ENCODE measurements at places on chromosomes 3 and 15.

DNA sequence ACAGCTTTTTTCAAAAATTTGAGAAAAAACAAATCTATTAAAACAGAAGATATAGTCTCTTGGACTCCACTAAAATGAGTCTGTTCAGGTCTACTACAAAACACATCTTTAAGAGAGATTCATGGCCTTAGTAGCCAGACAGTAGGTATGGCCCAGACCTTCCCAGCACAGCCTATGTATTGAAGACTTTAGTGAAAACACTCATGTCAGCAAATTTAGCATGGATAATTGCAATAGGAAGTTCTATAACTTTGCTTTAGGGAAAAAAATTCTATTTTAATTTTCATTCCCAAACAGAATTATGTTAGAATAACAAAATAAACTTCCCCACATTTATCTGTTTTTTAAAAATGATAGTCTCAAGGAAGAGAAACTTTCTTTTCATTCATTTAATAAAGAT lies 976.6 kb downstream of the FHIT start:
- no peak overlapping the region for H3K27ac ChIP-seq
- peaks cover 1% of the 10 kb centered on the region for H3K36me3 ChIP-seq
- no peaks in the 10 kb centered on the region for H3K27me3 ChIP-seq
- no peak for DNase-seq
- no peaks in the 10 kb centered on the region for H3K4me1 ChIP-seq

GRCh38 chr3:128289534-128289933 lies 136.3 kb downstream of the EEFSEC start:
- H3K27me3 ChIP-seq, result no peaks in the 10 kb centered on the region
- no peak for DNase-seq
- peaks cover 3% of the 10 kb centered on the region for H3K36me3 ChIP-seq
- peaks cover 22% of the 10 kb centered on the region for H3K4me1 ChIP-seq
- peak overlapping the region; percentile 6 for H3K27ac ChIP-seq
- H3K4me3 ChIP-seq, result no peak overlapping the region

DNA sequence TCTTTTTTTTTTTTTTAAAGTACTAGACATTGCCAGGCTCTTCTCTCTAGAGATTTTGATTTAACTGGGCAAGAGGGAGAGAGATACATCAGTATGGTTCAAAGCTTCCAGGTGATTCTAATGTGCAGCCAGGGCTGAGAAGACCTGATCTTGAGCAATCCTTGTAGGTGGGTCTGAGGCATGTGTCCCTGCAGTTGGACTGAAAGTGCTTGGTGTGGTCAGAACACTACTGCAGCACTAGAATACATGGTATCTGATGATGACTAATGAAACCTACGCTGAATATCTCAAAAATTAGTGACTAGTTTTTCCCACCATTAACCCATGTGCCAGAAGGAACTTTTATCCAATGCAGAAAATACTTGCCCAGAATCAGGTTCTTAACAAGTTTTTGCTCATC lies 34.4 kb upstream of the MYO5C start:
- peaks cover 10% of the 10 kb centered on the region for H3K4me1 ChIP-seq
- peaks cover 44% of the 10 kb centered on the region for H3K36me3 ChIP-seq
- no peak for DNase-seq

DNA sequence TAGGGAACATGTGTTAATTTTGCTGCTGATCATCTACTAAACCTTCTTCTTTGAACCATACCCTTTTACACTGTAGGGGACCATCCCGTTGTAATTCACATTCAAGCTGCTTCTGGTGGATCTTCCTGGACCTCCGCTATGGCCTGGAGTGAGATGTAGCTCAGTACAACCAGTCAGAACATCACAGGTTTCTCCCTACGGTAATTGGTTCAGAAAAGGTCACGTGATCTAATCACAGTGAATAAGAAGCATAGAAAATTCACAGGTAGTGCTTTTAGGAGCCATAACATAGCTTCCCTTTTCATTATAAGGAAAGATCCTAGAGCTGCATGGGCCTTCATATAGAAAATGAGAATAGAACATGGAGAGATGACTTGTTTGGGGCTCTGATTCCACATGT lies 320.8 kb upstream of the PDZRN3 start:
- no peaks in the 10 kb centered on the region for H3K36me3 ChIP-seq
- H3K27ac ChIP-seq, result no peak overlapping the region
- no peak overlapping the region for H3K4me3 ChIP-seq
- no peak for DNase-seq
- H3K4me1 ChIP-seq, result no peaks in the 10 kb centered on the region

DNA sequence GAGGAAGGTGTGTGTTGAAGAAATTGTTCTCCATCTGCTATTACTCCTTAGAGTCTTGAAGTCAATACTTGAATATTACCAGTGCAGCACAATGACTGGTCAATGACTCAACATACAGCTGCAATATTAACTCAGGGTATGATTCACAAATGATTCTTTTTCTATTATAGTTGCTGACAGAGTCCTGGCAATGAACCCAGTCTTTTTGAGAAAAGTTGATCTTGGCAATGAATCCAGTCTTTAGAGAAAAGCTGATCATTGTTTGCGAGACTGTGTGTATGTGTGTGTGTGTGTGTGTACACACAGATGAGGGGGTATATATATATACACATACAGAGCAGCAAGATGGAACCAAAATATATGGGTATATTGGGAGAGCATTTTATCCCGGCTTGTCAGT lies 315.1 kb downstream of the ZNF385D start:
- H3K4me3 ChIP-seq, result no peak overlapping the region
- DNase-seq, result no peak
- no peaks in the 10 kb centered on the region for H3K27me3 ChIP-seq
- H3K27ac ChIP-seq, result no peak overlapping the region
- no peaks in the 10 kb centered on the region for H3K36me3 ChIP-seq
- no peaks in the 10 kb centered on the region for H3K4me1 ChIP-seq

DNA sequence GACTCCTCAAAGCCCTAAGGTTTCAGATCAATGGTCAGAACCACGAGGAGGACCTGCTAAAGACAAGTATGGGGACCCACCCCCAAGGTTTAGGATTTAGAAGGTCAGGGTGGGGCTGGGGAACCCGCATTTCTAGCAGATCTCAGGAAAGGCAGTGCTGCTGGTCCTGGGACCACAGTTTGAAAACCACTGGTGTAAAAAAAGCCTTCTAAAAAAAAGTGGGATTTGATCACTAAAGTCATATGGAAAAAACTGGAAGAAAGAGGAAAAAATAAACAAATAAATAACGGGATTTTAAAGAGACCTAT lies 832 bp downstream of the SLC41A3 start:
- H3K27me3 ChIP-seq, result no peaks in the 10 kb centered on the region
- H3K27ac ChIP-seq, result peak overlapping the region; percentile 93
- DNase-seq, result no peak
- peak overlapping the region; percentile 91 for H3K4me3 ChIP-seq

GRCh38 chr3:115828401-115828800 lies 205.1 kb downstream of the GAP43 start:
- H3K27me3 ChIP-seq, result peaks cover 50% of the 10 kb centered on the region
- DNase-seq, result no peak
- no peak overlapping the region for H3K4me3 ChIP-seq

GRCh38 chr15:94324117-94324826 lies 92.9 kb downstream of the MCTP2 start:
- H3K36me3 ChIP-seq, result peaks cover 12% of the 10 kb centered on the region
- no peaks in the 10 kb centered on the region for H3K27me3 ChIP-seq

DNA sequence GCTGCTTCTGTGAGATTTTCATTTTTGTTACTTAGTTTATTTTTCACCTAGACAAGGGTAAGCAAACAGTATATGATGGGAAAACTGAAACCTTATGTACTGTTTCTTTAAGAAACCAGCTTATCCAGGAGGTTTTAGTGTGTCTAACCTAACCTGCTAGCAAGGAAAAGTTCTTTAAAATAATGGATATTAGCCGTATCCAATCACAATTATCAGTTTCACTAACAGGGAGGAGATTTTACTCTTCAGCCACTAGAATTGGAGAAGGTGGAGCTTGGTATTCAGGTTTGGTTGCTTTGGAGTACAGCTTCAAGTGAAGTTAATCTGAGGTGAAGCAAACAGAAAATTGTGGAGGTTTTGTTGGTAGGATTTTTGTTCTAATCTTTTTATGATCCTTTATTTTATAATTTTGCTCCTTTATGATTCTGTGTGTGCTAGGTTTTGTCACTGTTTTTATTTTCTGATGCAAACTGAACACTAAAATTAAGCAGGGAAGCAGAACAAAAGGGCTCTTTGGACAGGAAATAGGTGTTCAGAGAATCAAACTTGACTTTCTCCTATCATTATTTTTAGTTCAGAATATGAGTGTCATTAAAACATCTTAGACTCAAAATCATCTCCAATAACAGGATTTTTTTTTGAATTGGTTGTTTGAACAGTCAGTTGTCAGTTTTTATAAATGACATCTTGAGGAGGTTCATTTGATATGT lies 13.0 kb downstream of the ZFAND6 start:
- no peaks in the 10 kb centered on the region for H3K27me3 ChIP-seq
- peaks cover 2% of the 10 kb centered on the region for H3K36me3 ChIP-seq
- no peak for DNase-seq
- peak overlapping the region; percentile 48 for H3K4me3 ChIP-seq
- H3K27ac ChIP-seq, result no peak overlapping the region

- no peak overlapping the region for H3K4me3 ChIP-seq
- H3K27ac ChIP-seq, result no peak overlapping the region
- no peaks in the 10 kb centered on the region for H3K36me3 ChIP-seq
- no peak for DNase-seq
Observed at GRCh38 chr3:145483992-145484391, 677.0 kb downstream of the PLOD2 start.

DNA sequence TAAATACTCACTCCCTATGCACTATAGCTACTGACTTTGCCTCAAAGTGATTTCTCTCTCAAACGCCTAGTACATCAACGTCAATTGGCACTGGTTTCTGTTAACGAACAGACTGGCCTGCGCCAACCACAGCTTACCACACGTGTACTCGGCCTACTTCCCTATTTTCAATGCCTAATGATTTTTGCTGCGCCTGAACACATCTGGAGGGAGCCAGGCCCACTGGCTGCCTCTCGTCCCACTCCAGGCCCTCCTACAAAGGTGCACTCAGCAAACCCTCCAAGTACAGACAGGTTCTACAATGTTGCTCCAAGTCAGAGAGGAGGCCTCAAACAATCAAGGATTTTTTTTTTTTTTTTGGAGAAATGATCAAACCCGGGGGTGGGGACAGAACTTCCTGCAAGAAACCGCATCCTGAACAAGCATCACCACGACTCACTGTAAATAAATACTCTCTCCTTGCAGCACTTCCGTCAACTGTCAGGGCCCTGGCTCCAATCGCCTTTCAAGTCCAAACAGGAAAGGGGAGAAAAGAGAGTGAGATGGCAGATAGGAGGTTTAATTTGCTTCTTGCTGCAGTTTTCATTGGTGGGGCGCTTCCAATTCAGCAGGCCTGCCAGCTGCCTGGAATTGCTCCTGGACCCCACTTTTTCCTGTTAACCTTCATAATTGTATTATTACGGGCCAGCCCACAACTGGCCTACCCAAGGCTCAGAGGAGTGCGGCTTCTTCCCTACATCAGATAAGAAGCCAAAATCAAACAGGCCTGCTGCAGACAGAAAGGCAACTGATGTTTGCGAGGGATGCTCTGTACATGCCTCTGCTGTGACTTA lies 139.3 kb downstream of the FOXP1 start:
- no peaks in the 10 kb centered on the region for H3K27me3 ChIP-seq
- peak overlapping the region; percentile 58 for H3K4me3 ChIP-seq
- peak; percentile 54 for DNase-seq

- peak; percentile 52 for DNase-seq
- H3K4me1 ChIP-seq, result peaks cover 7% of the 10 kb centered on the region
- no peak overlapping the region for H3K27ac ChIP-seq
- H3K36me3 ChIP-seq, result no peaks in the 10 kb centered on the region
- H3K27me3 ChIP-seq, result no peaks in the 10 kb centered on the region
- H3K4me3 ChIP-seq, result no peak overlapping the region
Observed at GRCh38 chr3:32374788-32375595, 16.7 kb upstream of the CMTM7 start.

- no peak for DNase-seq
- H3K27ac ChIP-seq, result no peak overlapping the region
- no peak overlapping the region for H3K4me3 ChIP-seq
- H3K36me3 ChIP-seq, result no peaks in the 10 kb centered on the region
- peaks cover 9% of the 10 kb centered on the region for H3K27me3 ChIP-seq
Observed at GRCh38 chr3:53703630-53704362, 142.4 kb downstream of the CHDH start.
